Omental fat pad (tissue), 4 donors: ENCODE measurements at places on chromosomes 5 and 9. TPM values are rescaled to one million over a fixed set of nuclear protein-coding genes. Genes with fewer than 3 reads are reported as not detected.

DNA sequence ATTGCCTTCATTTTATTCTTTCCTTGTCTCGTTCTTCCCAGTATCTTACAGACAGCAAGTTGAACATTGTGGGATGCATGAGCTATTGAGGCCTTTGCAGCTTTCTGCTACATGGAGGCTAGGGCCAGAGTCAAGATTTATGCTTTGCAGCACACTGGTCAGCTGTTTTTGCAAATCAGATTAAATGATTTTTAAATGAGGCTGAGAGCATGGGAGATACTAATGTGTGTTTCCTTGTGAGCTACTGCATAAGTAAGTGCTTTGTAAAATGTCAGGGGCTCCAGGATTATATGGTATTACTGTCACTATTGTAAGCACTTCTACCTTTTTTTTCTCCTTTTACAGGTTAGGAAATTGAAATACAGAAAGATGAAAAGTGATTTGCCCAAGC is 111.0 kb upstream of the CDKN2B start:
- no peak for DNase-seq

The CNTNAP3B gene
- 101 TPM for total RNA-seq

GRCh38 chr5:159249158-159249557 is 13.9 kb upstream of the UBLCP1 start:
- DNase-seq, result no peak

The PCDHA8 gene
- 0.13 TPM for total RNA-seq

DNA sequence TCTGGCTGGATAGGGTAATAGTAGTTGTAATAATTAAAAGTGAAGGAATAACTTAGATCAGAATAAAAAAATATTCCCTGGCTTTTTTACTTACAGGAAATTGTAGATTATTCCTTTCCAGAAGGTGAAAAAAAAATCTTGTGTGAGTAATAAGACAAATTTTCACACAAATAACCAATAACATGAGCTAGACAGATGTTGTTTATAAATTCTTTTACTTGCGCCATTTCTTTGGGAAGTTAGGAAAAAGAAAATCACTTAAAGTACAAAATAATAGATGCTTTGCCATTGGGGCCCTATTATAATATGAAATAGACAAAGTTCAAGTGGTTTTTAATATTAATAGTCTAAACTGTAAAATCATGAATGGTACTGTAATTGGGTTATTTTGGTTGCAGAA is 204.1 kb downstream of the ARRDC3 start:
- no peak for DNase-seq

- DNase-seq, result no peak
Observed at GRCh38 chr9:125126019-125126746, 17.1 kb downstream of the SCAI start.

DNA sequence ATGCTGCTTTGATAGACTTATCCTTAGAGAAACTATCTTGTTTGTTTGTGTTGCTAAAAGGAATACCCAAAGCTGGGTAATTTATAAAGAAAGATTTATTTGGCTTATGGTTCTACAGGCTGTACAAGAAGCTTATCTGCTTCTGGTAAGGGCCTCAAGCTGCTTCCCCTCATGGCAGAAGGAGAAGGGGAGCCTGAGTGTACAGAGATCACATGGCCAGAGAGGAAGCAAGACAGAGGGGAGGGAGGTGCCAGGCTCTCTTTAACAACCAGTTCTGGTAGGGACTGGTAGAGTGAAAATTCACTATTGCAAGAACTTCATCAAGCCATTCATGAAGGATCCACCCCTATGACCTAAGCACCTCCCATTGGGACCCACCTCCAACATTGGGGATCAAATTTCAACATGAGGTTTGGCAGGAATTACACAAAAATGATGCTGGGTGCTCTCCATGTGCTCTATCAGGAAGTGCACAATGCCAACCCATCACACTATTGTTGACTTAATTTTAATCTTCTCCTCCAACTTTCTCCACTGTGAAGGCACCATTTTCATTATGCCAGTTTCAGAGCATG is 115.1 kb upstream of the SHB start:
- no peak for DNase-seq
